Stimulated activated CD8-positive, alpha-beta memory T cell treated with anti-CD3 and anti-CD28 coated beads, Interleukin-2, amount 100 ng/mL, for 48 hours (primary cell): ENCODE measurements at places on chromosomes 5 and 9.

DNA sequence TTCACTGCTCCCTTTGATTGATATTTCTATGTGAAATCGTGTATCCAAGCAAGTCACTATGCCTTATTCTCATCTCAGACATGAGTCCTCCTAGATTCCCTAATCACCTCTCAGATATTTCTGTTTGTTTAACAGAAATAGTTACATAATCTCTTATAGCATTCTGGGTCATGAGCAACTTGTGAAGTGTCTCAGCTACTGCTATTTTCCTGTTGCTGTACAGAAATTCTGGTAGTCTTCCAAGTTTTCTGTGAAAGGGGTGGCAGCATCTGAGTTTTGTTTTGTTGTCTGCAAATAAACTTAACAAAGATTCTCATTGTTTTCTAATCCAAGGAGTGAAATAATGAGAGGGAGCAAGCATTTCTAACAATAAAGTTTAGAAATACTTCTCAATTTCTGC lies 256.9 kb upstream of the ST8SIA4 start:
- DNase-seq, result no peak

DNA sequence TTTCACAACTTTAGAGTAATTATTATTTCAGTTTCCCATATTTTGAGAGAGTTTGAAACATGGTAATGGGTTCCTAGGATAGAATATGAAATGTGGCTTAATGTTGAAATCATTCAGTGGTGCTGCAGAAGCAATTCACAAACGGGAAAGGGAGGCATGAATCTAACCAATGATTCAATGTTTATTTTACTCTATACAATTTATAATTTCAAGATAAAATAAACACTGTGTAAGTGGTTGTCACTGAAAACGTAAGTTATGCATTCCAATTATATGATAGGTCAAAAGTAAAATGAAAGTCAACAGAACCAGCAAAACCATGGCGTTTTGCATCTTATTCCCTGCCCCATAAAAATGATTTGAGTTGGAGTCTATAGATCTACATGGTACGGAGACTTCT lies 1207.1 kb upstream of the CDH18 start:
- DNase-seq, result no peak

- no peak for DNase-seq
Measured at GRCh38 chr5:74363603-74364205, 276.8 kb downstream of the ENC1 start.

DNA sequence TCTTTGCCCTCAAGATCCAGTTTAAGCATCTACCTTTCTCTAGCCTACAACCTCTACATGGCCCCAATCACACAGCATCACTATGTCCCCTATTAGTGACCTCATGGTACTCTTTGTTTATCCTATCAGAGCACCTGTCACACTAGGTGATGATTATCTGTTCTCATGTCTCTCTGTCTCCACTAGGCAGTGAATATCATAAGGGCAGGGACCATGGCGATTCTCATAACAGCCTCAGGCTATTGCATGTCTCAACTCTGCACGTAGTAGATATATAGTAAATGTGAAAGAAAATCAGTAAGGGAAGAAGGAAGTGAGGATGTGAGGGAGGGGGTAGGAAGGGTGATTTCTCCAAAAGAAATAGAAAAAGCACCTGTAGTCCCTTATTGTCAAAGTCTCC lies 311.0 kb downstream of the NSG2 start:
- no peak for DNase-seq

GRCh38 chr9:115743709-115744605 lies 409.6 kb upstream of the PAPPA start:
- no peak for DNase-seq

GRCh38 chr9:33472881-33473615 lies 676 bp downstream of the NOL6 start:
- DNase-seq, result no peak

GRCh38 chr5:150024346-150024984 lies 23.9 kb downstream of the HMGXB3 start:
- no peak for DNase-seq

GRCh38 chr9:35271637-35272036 lies 109.8 kb downstream of the UNC13B start:
- DNase-seq, result no peak

DNA sequence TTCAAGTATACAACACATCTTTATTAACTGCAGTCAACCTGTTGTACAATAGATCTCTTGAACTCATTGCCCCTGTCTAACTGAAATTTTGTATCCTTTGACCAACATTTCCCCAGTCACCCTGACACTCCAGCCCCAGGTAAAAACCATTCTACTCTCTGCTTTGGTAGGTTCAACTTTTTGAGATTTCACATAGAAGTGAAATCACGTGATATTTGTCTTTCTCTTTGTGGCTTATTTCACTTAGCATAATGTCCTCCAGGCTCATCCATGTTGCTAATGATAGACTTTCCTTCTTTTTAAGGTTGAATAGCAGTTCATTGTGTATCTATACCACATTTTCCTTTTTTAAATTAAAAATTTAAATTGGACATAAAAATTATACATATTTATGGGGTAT lies 126.5 kb upstream of the MAN2A1 start:
- DNase-seq, result no peak

DNA sequence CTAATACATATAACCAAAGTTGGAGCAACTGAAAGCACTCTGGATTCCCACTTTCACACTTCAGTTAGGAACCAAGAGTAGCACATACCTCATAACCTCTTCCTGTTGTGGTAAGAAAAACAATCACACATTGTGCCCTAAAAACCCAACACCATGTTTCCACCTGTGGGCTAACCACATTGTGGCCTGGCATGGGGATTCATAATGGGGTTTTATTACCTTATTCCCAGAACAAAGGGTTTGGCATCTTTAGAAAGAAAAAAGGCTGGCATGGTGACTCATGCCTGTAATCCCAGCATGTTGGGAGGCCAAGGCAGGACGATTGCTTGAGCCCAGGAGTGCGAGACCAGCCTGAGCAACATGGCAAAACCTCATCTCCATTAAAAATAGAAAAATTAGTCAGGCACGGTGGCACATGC lies 60.6 kb downstream of the HSD17B3 start:
- DNase-seq, result peak; percentile 50

DNA sequence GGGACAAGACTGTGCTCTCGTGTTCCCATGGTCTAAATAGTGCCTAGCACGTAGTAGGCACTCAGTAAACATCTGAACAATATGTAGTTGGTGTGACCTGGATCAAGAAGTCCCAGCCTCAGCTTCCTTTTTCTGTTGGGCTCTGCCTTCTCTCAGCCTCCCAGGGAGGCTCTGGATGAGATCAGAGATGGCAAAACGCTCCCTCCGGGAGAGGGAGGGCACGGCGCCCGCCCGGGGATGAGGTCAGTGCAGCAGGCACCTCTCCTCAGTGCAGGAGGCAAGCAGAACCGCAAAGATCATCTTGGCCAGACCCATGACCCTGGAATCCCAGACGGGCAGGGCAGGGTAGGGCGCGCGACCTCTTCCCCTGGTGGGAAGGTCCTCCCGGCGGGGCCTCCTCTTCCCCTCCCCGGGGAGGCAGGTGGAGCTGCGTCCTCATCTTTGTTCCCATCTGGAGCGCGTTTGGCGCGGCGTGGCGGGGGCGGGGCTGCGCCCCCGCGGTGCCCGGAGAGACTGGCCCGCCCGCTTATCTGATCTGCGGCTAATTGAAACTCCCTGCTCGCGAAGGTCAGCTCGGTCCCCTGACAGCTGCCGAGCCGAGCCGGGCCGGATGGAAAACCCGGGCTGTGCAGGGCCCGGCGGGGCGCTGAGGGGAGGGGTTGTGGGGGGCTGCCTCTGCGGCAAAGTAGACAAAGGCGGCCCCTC lies 60.9 kb downstream of the CXXC5 start:
- DNase-seq, result no peak

DNA sequence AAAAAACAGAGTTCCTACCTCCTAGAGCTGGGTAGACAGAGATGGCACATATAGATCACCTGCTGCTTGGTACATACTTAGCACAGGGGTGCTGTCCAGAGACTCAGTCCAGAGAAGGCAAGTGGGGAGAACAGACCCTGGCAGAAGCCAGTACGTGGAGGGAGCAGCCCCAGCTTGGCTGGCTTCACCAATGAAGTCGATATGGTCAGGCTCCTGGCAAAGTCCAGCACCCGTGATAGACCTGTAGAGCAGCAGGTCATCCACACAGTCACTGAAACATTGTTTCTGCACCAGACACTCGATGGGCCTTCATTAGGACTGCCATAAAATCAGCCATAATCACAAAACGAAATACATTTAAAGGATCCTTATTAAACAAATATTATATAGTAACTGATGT lies 45.8 kb downstream of the WHRN start:
- no peak for DNase-seq

- DNase-seq, result no peak
Measured at GRCh38 chr5:72363166-72363802, 43.1 kb downstream of the PTCD2 start.
